Activated CD4-positive, alpha-beta memory T cell treated with anti-CD3 and anti-CD28 coated beads, Interleukin-2, amount 10 ng/mL, durations not matched to agents 7 days and 5 days (primary cell): ENCODE measurements at places on chromosomes 4 and X.

GRCh38 chrX:24732766-24733500 is 39.2 kb downstream of the POLA1 start:
- peaks cover 30% of the 10 kb centered on the region for H3K36me3 ChIP-seq
- no peak overlapping the region for H3K27ac ChIP-seq
- no peak for DNase-seq
- no peak overlapping the region for H3K4me3 ChIP-seq
- no peaks in the 10 kb centered on the region for H3K27me3 ChIP-seq

GRCh38 chrX:63758011-63758410 is 27.0 kb downstream of the ARHGEF9 start:
- no peaks in the 10 kb centered on the region for H3K27me3 ChIP-seq
- H3K36me3 ChIP-seq = peaks cover 10% of the 10 kb centered on the region
- peaks cover 32% of the 10 kb centered on the region for H3K4me1 ChIP-seq

GRCh38 chr4:4781936-4782707 is 77.3 kb upstream of the MSX1 start:
- H3K27me3 ChIP-seq = no peaks in the 10 kb centered on the region
- no peak overlapping the region for H3K27ac ChIP-seq
- no peak overlapping the region for H3K4me3 ChIP-seq
- H3K36me3 ChIP-seq = no peaks in the 10 kb centered on the region
- no peaks in the 10 kb centered on the region for H3K4me1 ChIP-seq

- peaks cover 20% of the 10 kb centered on the region for H3K4me1 ChIP-seq
- no peaks in the 10 kb centered on the region for H3K36me3 ChIP-seq
- DNase-seq = no peak
- peaks cover 70% of the 10 kb centered on the region for H3K27me3 ChIP-seq
These were observed at the start of gene FHDC1 for GRCh38 chr4:152935631-152936445. TSS of gene FHDC1 (plus strand) at chr4:152936323. CDS start at chr4:152943058, 6,735 bp downstream.

DNA sequence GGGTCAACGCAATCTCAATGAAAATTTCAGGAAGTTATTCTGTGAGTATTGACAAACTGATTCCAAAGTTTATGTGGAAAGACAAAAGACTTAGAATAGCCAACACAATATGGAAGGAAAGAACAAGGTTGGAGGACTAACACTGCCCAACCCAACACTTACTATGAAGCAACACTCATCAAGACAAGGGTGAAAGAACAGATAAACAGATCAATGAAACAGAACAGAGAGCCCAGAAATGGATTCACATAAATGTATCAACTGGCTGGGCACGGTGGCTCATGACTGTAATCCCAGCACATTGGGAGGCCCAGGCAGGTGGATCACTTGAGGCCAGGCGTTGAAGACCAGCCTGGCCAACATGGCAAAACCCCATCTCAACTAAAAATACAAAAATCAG is 41.2 kb downstream of the FRYL start:
- H3K27me3 ChIP-seq = no peaks in the 10 kb centered on the region
- H3K36me3 ChIP-seq = peaks cover 20% of the 10 kb centered on the region
- no peak overlapping the region for H3K27ac ChIP-seq
- H3K4me3 ChIP-seq = no peak overlapping the region
- H3K4me1 ChIP-seq = peaks cover 65% of the 10 kb centered on the region

GRCh38 chr4:8167291-8167690 is 8.7 kb upstream of the ABLIM2 start:
- no peak for DNase-seq
- H3K36me3 ChIP-seq = peaks cover 2% of the 10 kb centered on the region
- no peak overlapping the region for H3K27ac ChIP-seq
- no peaks in the 10 kb centered on the region for H3K4me1 ChIP-seq
- H3K27me3 ChIP-seq = no peaks in the 10 kb centered on the region

DNA sequence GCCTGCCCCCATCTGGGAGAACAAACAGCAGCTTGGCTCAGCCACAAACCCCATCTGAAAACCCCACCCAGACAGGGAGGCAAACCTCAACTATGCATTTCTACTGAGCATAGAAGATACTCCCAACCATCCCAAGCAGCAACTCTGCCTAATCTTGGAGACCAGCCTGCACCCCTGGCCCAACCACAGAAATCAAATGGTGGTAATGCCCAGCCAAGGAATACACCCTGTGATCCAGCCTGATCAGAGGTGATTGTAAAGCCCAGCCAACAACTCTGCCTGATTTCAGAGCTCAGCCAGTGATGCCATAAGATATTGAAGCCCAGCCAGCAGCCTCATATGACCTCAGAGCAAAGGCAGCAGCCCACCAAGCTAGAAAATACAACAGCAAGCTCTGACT is 19.8 kb downstream of the TMLHE start:
- no peak for DNase-seq
- peaks cover 11% of the 10 kb centered on the region for H3K36me3 ChIP-seq
- H3K4me1 ChIP-seq = no peaks in the 10 kb centered on the region

DNA sequence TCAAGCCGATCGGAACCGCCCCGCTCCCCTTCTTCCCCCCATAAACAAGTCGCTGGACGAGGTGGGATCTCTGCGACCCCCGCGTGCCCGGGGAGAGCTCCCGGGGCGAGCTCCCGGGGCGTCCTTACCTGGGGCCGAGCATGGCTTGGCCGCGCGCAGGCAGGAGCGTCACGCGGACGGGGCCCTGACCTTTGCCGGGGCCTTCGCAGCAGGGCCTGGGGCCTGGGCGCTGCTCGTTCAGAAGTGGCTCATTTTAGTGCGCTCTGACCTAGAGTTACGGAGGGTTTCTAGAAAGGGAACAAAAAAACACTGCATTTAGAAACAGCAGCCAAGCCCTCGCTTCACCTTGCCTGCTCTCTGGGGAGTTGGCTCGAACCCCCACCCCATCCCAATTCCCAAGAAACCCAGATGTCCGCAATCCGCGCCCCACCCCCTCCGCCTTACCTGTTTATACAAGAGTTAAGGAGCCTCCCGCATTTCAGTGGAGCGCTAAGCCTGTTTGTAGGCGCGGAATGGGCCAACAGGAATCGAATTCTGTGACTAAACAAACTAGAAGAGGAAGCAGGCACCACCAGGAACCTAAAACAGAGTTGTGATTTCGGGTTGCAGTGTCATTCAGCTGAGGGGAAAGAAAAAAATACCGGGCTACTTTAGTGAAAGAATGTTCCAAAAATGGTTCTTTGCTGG is 814 bp upstream of the RBM47 start:
- peaks cover 3% of the 10 kb centered on the region for H3K36me3 ChIP-seq
- no peak overlapping the region for H3K27ac ChIP-seq
- H3K4me3 ChIP-seq = no peak overlapping the region
- DNase-seq = no peak
- H3K27me3 ChIP-seq = peaks cover 50% of the 10 kb centered on the region
- H3K4me1 ChIP-seq = peaks cover 31% of the 10 kb centered on the region

- peak within 1 kb of the TSS; percentile 61 for H3K4me3 ChIP-seq
- peaks cover 3% of the 10 kb centered on the region for H3K4me1 ChIP-seq
- no peak within 1 kb of the TSS for H3K27ac ChIP-seq
- DNase-seq = no peak
These were observed at the start of gene SMIM10L2A for GRCh38 chrX:135421932-135422809. TSS of gene SMIM10L2A (plus strand) at chrX:135421944. CDS start at chrX:135422132, 188 bp downstream.

GRCh38 chr4:138706201-138706600 is 309.4 kb upstream of the NOCT start:
- no peak overlapping the region for H3K4me3 ChIP-seq
- no peaks in the 10 kb centered on the region for H3K27me3 ChIP-seq
- no peak for DNase-seq
- no peak overlapping the region for H3K27ac ChIP-seq

DNA sequence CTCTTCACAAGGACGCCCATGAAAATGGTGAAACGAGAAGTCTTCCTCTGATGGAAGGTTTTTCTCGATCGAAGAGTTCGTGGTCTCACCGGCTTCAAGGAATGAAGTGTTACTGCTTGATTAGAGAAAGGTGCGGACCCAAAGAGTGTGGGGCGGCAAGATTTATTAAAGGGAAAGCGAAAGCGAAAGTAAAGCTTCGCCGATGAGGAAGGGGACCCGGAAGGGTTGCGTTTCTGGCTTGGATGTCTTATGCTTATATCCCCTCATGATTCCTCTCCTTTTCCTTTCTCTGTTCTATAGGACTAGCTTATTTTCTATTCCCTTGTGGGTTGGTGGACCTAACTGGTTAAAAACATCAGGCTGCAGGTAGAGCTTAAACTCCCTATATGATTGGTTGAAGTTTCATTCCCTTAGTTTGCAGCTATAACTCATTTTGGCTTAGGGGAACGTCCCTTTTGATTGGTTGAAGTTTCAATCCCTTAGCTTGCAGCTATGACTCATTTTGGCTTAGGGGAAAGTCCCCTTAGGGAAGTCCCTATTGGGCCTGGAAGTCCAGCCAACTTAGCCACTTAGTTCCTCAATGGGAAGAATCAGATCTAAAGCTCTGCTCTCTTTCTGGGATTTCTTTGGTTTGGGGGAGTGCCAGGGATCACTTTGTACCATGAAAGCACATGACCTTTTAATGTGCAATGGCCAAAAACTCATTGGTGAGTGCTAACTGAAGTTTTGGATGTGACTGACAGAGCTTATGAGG is 1025.0 kb upstream of the PCDH10 start:
- no peak overlapping the region for H3K27ac ChIP-seq
- H3K27me3 ChIP-seq = no peaks in the 10 kb centered on the region
- DNase-seq = no peak
- H3K4me3 ChIP-seq = no peak overlapping the region
- no peaks in the 10 kb centered on the region for H3K36me3 ChIP-seq

DNA sequence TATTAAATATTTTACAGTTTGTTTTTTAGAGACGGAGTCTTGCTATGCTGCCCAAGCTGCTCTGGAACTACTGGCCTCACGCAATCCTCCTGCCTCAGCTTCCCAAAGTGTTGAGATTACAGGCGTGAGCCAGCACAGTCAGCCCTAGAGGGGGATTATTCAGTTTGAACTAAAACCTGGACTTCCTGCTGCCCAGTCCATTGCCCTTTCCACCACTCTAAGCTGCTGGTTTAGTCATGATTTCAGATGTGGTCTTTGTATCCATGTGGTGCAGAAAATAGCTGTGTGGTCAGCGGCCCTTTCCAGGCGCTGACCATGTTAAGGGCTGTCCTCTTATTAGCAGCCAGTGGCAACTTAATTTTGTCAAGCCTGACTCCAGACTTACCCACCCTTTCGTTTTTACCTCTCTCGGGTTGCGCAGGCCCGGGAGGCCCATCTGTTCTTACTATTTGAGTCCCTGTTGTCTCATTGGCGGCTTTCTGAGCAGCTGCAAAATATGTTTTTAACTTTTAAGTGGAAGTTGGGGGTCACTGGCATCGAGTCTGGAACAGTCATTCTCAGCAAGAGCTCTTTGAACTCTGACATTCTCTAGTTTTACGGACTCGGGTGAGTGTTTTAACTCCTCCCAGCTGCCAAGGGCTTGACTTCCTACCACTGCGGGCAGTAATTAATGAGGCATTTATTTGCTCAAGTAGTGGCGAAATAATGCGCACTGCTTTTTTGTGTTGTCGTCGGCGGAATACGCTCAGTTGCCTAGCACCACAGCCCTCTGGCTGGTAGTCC is 773 bp upstream of the VMA21 start:
- H3K27me3 ChIP-seq = no peaks in the 10 kb centered on the region
- H3K4me3 ChIP-seq = peak overlapping the region; percentile 92
- H3K27ac ChIP-seq = peak overlapping the region; percentile 92
- peaks cover 61% of the 10 kb centered on the region for H3K4me1 ChIP-seq

GRCh38 chr4:5839332-5839731 is 53.6 kb downstream of the CRMP1 start:
- no peak for DNase-seq
- H3K4me3 ChIP-seq = no peak overlapping the region
- H3K27me3 ChIP-seq = peaks cover 4% of the 10 kb centered on the region
- H3K27ac ChIP-seq = no peak overlapping the region
- H3K4me1 ChIP-seq = no peaks in the 10 kb centered on the region

- no peak overlapping the region for H3K27ac ChIP-seq
These were observed 38.4 kb upstream of the ARSD start for GRCh38 chrX:2967584-2967983.

- no peaks in the 10 kb centered on the region for H3K27me3 ChIP-seq
- DNase-seq = no peak
- no peak overlapping the region for H3K27ac ChIP-seq
- no peak overlapping the region for H3K4me3 ChIP-seq
- H3K36me3 ChIP-seq = peaks cover 29% of the 10 kb centered on the region
- H3K4me1 ChIP-seq = peaks cover 11% of the 10 kb centered on the region
These were observed 67.1 kb downstream of the LRP2BP start for GRCh38 chr4:185328586-185328985.

GRCh38 chr4:15366721-15367120 is 61.1 kb upstream of the C1QTNF7 start:
- peaks cover 15% of the 10 kb centered on the region for H3K4me1 ChIP-seq
- no peak for DNase-seq
- H3K4me3 ChIP-seq = no peak overlapping the region
- H3K36me3 ChIP-seq = no peaks in the 10 kb centered on the region
- H3K27ac ChIP-seq = no peak overlapping the region

- H3K4me1 ChIP-seq = peaks cover 15% of the 10 kb centered on the region
- H3K27ac ChIP-seq = no peak overlapping the region
- H3K4me3 ChIP-seq = no peak overlapping the region
- DNase-seq = no peak
- H3K36me3 ChIP-seq = peaks cover 2% of the 10 kb centered on the region
- no peaks in the 10 kb centered on the region for H3K27me3 ChIP-seq
These were observed 40.3 kb downstream of the ATP11C start for GRCh38 chrX:139892512-139892911.

DNA sequence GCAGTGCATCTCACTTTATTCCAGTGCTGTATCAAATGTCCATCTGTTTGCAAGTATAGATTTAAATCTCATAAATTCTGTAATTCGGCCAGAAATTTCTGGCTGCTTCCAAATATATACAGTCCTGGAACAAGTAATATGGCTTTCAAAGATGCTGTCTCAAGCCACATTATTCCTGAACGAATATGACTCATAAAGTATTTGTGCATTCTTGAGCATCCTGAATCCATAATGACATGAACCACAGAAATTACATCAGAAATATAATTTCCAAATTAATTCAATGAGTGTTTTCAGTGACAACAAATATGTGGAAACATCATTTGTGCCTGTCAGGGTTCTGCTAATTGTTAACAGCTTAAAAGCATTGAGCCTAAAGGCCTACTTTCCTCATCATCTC is 140.9 kb upstream of the HPGD start:
- H3K27me3 ChIP-seq = peaks cover 1% of the 10 kb centered on the region
- no peaks in the 10 kb centered on the region for H3K4me1 ChIP-seq
- H3K27ac ChIP-seq = no peak overlapping the region

GRCh38 chrX:134688839-134689238 is 30.6 kb upstream of the PLAC1 start:
- peaks cover 5% of the 10 kb centered on the region for H3K27me3 ChIP-seq
- DNase-seq = no peak
- no peak overlapping the region for H3K4me3 ChIP-seq

- DNase-seq = no peak
- no peaks in the 10 kb centered on the region for H3K27me3 ChIP-seq
- no peaks in the 10 kb centered on the region for H3K4me1 ChIP-seq
- no peak overlapping the region for H3K27ac ChIP-seq
- H3K36me3 ChIP-seq = no peaks in the 10 kb centered on the region
- H3K4me3 ChIP-seq = no peak overlapping the region
These were observed 41.3 kb upstream of the PRKG2 start for GRCh38 chr4:81256059-81256970.

DNA sequence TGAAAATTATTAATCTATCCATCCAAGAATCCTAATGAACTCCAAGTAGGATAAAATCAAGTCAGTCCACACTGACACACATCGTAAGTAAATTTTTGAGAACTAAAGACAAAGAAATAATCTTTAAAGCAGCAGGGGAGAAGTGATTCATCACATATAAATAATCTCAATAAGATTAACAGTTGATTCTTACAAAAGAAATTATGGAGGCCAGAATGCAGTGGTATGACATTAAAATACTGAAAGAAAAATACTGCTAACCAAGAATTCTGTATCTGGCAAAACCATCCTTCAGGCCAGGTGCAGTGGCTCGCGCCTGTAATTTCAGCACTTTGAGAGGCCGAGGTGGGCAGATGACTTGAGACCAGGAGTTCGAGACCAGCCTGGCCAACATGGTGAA is 96.1 kb upstream of the SH3RF1 start:
- H3K27me3 ChIP-seq = peaks cover 3% of the 10 kb centered on the region
- H3K36me3 ChIP-seq = no peaks in the 10 kb centered on the region
- no peak overlapping the region for H3K27ac ChIP-seq
- no peak for DNase-seq
